ENCODE measurements at places on chromosomes 5 and 9. TPM values are rescaled to one million over a fixed set of nuclear protein-coding genes. Genes with fewer than 3 reads are reported as not detected.

The CDH9 gene
- not detected for total RNA-seq

The PCA3 gene
- total RNA-seq = 0.16 TPM

The SLC12A2 gene
- 33.7 TPM for total RNA-seq

The KIAA0825 gene
- 6.3 TPM for total RNA-seq

The GRXCR2 gene
- total RNA-seq = not detected

DNA sequence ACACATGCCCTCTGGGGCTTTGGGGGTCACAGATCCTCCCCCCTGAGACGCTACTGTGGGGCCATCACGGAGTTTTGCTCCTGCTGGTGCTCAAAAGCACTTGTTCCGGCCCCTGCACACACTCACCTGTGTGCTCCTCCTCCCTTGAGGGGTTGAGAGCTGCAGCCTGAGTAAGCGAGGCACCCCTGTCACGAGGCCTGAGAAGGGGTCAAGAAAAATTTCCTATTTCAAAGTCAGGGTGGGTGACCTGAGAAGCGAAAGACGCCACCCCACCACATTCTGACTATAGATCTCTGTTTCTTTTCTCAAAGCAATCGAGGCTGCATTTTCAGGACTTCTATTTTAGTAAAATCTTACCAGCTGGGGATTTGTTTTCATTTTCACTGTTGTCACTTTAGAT lies 138.5 kb downstream of the DCP2 start:
- no peaks in the 10 kb centered on the region for H3K4me1 ChIP-seq
- no peak for DNase-seq

GRCh38 chr5:154262342-154262741 lies 71.8 kb downstream of the GALNT10 start:
- no peaks in the 10 kb centered on the region for H3K36me3 ChIP-seq
- H3K4me3 ChIP-seq = no peak overlapping the region
- H3K27me3 ChIP-seq = no peaks in the 10 kb centered on the region
- H3K27ac ChIP-seq = no peak overlapping the region
- H3K4me1 ChIP-seq = no peaks in the 10 kb centered on the region
- DNase-seq = no peak

DNA sequence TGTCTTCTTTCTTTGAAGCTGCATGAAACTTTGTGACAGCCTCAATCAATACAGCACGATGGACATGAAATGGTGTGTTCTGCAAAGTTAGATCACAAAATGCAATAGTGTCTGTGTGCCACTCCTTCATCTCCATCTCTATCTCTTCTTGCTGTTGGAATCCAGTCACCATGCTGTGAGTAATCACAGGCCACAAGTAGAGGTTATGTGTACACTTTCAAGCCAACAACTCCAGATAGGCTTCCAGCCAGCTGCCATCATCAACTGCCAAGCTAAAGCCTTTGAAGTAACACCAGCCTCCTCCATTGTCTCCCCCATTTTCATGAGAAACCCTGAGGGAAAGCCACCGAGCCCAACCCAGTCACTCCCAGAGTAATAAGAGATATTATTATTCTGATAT lies 360.6 kb downstream of the PTPRD start:
- H3K36me3 ChIP-seq = no peaks in the 10 kb centered on the region
- no peak overlapping the region for H3K4me3 ChIP-seq
- H3K4me1 ChIP-seq = no peaks in the 10 kb centered on the region
- no peak for DNase-seq
- no peaks in the 10 kb centered on the region for H3K27me3 ChIP-seq
- no peak overlapping the region for H3K27ac ChIP-seq

DNA sequence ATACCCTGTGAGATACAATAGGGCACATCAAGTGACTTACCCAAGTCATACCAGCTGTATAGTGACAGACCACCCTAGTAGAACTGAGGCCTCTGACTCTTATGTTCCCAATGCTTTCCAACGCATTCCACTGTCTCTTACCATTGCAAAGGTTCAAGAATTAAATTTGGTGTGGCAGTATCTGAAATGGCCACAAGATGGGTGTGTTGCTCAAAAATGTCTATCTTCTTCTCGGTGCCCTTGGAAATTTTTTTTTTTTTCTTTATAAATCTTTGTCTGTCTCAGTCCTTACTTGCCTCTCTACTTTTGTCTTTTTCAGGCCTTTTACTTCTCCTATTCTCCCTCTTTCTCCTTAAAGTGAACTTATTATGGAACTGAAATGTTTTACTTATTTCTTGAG lies 48.4 kb downstream of the GPR21 start:
- no peaks in the 10 kb centered on the region for H3K4me1 ChIP-seq
- DNase-seq = peak; percentile 48
- H3K27ac ChIP-seq = no peak overlapping the region
- H3K27me3 ChIP-seq = no peaks in the 10 kb centered on the region

GRCh38 chr9:113315231-113315630 lies 12.1 kb upstream of the RNF183 start:
- no peaks in the 10 kb centered on the region for H3K4me1 ChIP-seq
- H3K36me3 ChIP-seq = no peaks in the 10 kb centered on the region
- no peak overlapping the region for H3K27ac ChIP-seq
- no peak for DNase-seq
- no peak overlapping the region for H3K4me3 ChIP-seq
- no peaks in the 10 kb centered on the region for H3K27me3 ChIP-seq

DNA sequence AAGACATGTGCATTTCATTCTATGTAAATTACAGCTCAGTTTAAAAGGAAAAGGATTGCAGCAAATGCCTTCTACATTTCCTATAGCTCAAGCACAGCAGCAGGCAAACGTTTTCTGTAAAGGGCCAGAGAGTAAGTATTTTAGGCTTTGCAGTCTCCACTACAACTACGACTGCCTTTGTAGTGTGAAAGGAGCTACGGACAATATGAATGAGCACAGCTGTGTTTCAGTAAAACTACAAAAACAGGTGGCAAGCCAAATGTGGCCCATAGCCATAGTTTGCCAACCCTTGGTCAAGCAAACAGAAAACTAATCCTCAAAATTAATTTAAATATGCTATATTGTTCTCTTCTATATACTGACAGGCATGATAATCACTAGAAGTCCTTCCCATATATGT lies 7.2 kb downstream of the PTBP3 start:
- no peak overlapping the region for H3K27ac ChIP-seq
- H3K4me3 ChIP-seq = no peak overlapping the region
- peaks cover 6% of the 10 kb centered on the region for H3K4me1 ChIP-seq
- H3K36me3 ChIP-seq = no peaks in the 10 kb centered on the region
- H3K27me3 ChIP-seq = no peaks in the 10 kb centered on the region

GRCh38 chr5:83921666-83922193 lies 201.1 kb upstream of the HAPLN1 start:
- no peak overlapping the region for H3K4me3 ChIP-seq
- no peaks in the 10 kb centered on the region for H3K36me3 ChIP-seq
- H3K27ac ChIP-seq = no peak overlapping the region

All from left lung (tissue), 14 donors.